ENCODE measurements at places on chromosomes 2 and 18. TPM values are rescaled to one million over a fixed set of nuclear protein-coding genes. Genes with fewer than 3 reads are reported as not detected.

DNA sequence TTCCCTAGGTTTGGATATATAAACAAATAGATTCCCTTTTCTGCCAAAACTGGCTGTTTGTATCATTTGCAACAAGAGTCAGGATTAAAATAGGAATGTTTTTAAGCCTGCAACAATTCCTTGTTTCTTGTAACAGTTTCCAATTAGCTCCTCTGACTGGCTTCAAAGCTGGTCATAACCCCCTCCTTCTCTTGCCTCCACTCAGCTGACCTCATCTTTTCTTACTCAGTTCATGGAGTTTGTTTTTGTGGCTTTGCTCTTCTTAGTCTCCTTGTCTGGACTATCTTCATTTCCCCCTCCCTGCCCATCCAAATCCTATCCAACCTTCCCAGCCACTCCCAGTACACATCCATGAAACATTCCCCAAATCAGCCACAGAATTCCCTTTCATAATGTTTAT, 14.3 kb upstream of the RAPH1 start:
- no peak for DNase-seq

DNA sequence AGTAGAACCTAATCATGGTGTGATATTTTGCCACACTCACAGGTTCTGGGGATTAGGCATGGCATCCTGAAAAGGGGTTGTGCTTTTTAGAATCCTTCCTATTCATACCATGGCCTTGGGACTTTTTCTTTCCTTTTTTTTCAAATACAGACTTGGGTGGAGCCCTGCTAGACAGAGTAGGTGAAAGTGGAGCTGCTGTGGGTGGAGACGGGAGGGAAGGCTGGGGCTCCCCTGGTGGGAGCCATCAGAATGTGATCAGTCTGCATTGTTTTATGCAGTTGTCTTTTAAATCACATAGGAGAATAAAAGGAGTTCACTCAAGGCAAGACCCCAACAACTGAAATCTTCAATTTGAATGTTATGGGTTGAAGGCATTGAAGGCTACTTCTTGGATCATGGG, 130.2 kb downstream of the VAPA start:
- no peak for DNase-seq

GRCh38 chr2:16817305-16818202, 151.9 kb upstream of the CYRIA start:
- DNase-seq = no peak

DNA sequence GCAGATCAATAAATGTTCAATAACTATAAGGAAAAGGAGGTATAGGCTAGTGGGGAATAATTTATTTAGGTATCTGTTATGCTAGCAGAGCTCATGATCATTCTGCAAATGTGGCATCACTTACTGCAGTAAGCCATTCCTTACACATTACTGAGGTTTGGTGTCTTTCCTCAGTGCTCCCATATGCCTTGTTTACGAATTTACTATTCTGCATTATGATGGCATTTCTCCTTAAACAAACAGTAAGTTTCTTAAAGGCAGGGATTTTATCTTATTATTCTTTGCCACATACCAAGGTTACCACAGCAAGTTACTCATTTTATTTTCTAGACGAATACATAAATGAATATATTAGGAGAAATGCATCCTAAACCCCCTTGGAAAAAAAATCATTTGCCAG, 88.4 kb downstream of the DSEL start:
- no peak for DNase-seq

Gene EVA1A
- 2.8 TPM for total RNA-seq

Gene AMER3
- not detected for total RNA-seq

Gene SLC40A1
- 1.5 TPM for total RNA-seq
